ENCODE measurements at places on chromosomes 3 and 15.

- no peak for DNase-seq
Measured at GRCh38 chr3:134722969-134723368, 72.1 kb upstream of the EPHB1 start.

DNA sequence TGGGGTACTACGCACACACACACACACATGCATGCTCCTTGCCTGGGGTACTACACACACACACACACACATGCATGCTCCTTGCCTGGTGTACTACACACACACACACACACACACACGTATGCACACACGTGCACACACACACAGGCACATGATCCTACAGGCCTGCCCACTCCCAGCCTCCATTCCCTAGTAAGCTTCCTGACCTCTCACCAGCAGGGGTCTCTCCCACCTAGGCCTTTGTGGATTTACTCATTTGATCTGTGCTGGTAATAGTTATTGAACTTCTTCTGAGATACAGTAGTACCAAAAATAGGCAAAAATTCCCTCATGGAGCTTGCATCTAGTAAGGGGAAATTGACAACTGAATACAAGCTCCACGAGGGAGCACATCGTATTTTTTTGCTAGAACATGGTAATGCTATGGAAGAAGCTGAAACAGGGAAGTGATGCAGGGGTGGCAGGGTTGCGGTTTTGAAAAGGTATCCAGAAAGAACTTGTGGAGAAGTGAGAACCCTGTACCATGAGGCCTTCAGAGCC is 19.1 kb downstream of the TTC21A start:
- no peak for DNase-seq

DNA sequence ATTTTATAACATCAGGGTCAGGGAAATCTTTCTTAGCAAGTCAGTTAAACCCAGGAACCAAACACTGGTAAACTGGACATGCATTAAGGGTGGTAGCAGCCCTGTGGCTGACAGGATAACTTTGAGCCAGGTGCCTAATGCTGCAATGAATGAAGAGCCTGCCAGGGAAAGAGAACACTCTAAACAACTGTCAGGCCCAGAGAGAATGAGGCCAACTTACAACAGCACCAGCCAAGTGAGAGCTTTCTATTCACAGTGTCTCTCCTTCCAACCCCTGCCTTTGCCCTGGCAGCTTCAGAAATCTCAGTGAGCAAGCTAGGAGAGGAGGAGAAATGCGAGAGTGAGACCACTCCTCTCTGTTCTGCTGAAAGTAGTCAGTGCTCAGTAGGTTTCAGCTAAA is 50.4 kb upstream of the ATP2C1 start:
- no peak for DNase-seq

GRCh38 chr3:33363113-33363800 is 76.9 kb downstream of the UBP1 start:
- no peak for DNase-seq

GRCh38 chr15:90001062-90001682 is at the start of gene ZNF710:
TSS of gene ZNF710 (plus strand) at chr15:90001324. CDS start at chr15:90067138, 65,814 bp downstream.
- DNase-seq, result no peak

DNA sequence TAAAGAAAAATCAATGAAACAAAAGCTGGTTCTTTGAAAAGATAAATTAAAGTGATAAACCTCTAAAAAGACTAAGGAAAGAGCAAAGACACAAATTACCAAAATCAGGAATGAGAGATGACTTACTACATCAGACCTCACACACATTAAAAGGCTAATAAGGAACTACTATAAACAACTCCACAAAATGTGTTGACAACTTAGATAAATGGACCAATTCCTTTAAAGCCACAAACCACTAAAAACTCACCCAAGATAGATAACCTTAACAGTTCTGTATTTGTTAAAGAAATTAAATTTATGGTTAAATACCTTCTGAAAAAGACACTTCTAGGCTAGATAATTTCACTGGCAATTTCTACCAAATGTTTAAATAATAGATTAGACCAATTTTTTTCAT is 170.4 kb downstream of the SMAD6 start:
- no peak for DNase-seq

GRCh38 chr3:130621824-130622223 is 104.8 kb downstream of the COL6A6 start:
- DNase-seq, result no peak

DNA sequence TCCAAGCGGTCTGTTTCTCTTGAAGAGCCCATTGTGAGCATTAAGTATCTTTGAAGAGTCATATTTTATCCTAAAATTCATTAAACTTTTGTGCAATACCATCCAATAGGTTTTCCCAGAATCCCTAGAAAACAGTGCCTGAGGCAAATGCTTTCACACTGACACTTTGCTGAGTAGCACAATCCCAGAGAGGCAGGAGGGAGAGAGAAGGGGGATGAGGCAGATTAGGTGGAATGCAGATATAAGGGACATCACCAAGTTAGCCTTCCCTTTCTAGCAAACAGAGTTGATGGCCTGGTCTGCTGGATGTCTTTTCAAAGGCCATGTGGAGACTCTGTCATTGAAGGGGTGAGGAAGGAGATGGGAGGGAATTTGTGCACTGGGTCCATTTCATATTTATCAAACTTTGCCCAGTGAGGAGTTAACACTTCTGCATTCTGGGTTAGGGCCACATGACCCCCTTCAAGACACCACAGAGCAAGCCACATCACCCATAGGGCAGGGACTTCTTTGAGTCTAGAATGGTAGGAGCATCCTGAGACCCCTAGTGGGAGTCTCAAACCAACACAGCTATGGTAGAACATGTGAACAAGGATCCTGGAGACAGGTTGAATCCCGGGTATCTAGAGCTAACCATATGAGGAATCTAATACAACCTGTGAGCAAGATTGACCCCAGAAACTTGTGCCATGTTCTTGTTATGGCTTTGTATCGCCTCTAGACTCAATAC is 32.0 kb upstream of the SEMA6D start:
- no peak for DNase-seq

DNA sequence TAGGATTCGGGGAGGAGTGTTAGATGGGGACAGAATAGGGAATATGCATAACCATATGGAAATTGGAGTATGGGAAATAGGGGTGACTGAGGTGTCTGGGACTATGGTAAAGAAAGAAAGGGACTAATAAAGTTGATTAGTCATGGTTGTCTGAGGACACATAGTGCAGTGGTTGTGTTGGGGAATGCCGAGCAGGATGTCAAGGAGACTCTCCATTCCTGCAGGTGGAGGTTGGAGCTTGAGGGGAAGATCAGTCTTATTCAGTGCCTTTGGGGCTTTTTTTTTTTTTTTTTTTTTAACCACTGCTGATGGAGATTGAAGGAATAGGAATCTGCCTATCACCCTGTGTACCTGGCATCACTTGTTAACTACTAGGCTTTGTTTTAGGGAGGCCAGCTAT is 10.8 kb downstream of the NMD3 start:
- DNase-seq, result no peak

DNA sequence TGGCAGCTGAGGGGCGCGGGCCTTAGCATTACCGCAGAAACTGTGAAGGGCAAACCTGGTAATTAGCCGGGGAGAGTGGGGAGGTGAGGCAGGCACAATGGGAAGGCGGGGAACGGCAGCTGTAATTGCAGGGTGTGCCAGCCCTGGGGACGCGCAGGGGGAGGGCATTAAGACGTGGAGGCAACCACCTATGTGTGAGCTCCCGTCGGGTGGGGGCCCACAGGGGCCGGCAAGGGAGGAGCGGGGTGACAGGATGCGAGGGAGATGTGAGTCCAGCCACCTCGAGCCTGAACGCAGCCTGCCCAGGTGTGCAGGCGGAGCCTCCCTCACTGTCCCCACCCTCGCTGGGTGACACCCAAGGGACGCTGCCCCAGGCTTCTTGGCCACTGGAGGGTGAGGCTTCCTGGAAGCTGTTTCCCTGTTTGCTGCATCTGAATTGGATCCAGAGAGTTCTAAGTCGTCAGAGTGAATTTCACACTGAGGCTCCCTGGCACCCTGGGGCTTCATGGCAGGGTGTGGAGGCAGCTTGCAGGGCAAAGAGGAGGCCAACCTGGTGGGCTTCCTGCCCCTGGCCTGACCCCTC is 130.6 kb upstream of the MEF2A start:
- no peak for DNase-seq

GRCh38 chr15:44726568-44727484 is 9.5 kb upstream of the TRIM69 start:
- no peak for DNase-seq

DNA sequence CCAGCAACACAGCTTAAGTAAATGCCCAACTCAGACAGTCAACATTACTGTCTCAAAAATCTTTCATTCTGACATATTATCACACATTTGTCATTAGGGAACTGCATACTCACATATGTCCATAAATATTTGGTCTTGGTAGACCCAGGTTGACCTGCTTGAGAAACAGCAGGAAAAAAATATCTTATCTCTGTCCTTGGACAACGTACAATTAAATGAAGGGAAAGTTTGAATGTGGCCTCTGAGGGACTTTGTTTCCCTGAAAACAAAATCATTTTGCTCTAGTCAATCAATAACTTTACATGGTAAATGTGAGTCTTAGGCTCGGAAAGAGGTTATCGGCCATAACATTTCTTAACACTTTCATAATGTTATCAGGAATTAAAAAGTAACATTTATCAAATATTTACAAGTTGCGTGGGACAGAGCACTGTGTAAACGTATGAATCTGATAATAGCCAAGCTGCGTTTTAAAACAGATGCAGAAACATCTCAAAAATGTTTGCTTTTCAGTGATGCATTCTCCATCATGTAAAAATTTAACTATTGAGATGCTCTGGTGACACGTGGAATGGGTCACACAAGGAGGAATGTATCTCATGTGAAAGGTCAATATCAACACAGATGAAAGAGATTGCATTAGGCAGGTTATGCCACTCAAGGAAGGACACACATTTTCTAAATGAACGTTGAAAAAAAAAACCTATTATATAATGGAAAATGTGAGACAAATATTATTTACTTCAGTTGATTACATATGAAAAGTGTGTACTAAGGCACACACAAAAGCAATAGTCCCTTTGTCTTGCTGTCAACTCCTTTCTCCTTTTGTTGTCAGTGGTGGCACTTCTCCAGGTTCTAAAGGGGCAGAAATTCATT is 304.4 kb downstream of the WDR72 start:
- no peak for DNase-seq

Data from NCI-H1048 (cell line).